ENCODE measurements at places on chromosomes 11 and 22.

GRCh38 chr11:123056835-123057491, 5.0 kb downstream of the HSPA8 start:
- no peak for DNase-seq

GRCh38 chr11:130435671-130436070, 7.3 kb upstream of the ADAMTS8 start:
- DNase-seq: no peak

DNA sequence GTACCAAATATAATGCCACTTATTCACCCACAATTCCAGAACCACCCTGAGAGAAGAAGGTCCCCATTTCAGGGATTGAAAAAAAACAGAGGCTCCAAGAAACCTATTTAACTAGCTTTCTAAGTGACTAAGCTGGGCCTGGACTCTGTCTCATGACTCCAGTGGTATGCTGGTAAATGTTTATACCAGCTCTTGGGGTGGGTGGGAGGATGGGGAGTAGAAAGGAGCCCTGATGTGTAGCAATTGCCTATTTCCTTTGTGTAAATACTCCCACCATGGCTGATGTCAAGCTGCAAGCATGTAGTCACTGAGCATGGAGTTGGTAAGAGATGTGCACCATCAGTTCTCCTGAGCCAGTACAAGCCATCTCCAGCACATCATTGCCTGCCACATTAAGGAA, 2.8 kb downstream of the PRG3 start:
- DNase-seq: no peak

- no peak for DNase-seq
Measured at GRCh38 chr22:25395915-25396314, 168.6 kb upstream of the GRK3 start.

DNA sequence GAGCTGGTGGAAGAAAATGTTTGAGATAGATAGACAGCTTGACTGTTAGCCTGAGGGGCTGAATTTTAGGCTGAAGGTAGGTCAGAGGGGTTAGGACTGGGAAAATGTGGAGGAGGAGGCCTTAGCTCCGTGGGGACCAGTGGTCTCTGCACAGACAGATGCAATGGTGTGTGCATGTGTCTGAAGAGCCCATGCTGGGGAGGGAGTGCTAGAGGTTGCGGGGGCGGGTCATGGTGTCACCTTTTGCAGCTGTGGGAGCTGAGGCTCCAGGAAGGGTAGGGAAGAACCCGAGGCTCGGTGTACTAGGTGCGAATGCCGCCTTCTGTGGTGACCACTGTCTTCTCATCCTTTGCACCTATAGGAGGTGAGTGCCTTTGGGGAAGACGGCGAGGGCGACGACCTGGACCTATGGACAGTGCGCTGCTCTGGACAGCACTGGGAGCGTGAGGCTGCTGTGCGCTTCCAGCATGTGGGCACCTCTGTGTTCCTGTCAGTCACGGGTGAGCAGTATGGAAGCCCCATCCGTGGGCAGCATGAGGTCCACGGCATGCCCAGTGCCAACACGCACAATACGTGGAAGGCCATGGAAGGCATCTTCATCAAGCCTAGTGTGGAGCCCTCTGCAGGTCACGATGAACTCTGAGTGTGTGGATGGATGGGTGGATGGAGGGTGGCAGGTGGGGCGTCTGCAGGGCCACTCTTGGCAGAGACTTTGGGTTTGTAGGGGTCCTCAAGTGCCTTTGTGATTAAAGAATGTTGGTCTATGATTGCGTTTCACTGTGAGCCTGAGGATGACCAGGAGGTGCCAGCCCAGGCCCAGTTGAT, 1.6 kb downstream of the SDF2L1 start:
- DNase-seq: no peak

- DNase-seq: no peak
Measured at GRCh38 chr22:29265929-29266328, 1.9 kb downstream of the RHBDD3 start.

- no peak for DNase-seq
Measured at GRCh38 chr11:69239641-69240040, 54.3 kb upstream of the MYEOV start.

DNA sequence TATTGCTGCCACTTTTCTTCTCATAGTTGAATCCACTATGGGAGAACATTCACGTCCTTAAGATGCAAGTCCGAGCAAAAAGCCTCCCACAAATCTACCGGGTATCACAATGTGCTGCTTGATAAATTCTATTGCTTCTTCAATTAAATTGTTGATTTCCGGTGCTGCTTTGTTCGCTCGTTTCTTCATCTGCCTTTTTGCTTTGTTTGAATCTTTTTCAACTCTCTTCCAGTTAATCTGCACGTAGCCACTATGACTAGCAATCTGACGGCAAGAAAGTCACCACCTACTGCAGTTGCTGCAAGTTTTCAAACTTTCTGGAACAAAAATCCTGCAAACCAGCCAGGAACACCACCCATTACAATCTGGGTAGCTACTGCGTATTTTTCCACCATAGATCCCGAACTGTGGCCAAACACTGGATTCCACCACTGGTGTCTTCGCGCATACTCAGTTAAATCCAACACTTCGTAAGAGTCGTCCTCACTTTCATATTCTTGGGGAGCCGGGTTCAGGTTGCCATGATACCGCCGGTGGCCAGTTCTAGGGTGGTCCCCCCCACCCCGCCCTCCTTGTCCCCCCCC, 59.1 kb downstream of the CLMP start:
- no peak for DNase-seq

DNA sequence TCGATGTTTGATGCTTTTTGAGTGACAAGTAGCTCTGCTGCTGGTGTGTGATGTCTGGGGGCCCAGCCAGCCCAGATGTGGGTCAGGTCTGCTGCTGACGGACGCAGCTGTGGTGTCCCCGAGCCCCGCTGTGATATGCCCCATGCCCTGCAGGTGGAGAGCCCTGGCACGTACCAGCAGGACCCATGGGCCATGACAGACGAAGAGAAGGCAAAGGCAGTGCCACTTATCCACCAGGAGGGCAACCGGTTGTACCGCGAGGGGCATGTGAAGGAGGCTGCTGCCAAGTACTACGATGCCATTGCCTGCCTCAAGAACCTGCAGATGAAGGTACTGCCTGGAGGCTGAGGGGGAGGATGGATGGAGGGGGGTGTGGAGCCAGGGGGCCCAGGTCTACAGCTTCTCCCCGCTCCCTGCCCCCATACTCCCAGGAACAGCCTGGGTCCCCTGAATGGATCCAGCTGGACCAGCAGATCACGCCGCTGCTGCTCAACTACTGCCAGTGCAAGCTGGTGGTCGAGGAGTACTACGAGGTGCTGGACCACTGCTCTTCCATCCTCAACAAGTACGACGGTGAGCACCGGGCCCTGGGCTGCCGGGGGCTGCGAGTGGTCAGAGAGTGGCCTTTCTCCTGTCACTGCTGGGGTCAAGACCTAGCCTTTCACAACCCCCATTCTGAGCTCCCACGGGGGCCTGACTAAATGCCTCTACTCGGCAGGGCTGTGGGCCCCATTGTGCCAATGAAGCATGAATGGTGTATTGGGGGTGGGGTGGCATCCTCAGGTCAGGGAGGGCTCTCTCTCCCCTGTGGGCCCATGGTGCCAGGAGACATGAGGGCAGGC, 7.3 kb downstream of the AIP start:
- no peak for DNase-seq

DNA sequence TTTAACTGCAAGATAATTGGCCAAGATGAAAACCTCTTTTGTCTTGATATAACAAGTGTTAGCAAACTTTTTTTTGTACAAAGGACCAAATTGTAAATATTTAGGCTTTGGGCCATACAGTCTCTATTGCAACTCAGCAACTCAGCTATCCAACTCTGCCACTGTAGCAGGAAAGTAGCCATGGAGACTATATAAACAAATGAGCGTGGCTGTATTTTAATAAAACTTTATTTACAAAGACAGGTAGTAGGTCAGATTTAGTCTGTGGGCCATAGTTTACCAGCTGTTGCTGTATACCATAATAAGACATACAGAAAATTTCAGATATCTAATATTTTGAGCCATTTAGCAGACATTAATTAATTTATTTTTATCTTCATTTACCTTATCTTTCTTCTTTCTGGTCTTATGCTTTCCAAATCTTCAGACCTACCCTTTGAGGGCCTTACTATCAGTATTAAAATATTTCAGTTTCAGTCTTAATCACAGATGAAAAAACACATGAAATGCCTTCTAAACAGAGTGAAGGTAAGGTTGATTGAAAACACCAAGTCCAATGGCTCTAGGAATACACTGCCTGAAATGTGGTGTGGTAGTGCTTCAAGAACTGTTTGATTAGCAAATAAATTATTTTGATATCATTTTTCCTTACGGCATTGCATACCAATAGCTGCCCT, 256.9 kb upstream of the CTSC start:
- no peak for DNase-seq

DNA sequence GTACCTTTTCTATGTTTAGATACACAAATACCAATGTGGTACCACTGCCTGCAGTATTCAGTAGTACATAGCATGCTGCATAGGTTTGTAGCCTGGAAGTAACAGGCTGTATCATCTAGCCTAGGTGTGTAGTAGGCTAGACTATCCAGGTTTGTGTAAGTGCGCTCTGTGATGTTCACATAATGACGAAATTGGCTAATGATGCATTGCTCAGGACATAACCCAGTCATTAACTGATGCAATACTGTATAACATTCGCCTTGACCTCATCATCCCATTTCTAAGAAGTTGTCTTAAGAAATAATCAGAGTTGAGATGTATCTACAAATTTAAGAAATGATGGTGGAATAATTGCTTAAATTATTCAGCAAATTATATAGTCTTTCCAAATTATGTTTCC, 116.0 kb upstream of the TIMP3 start:
- no peak for DNase-seq

DNA sequence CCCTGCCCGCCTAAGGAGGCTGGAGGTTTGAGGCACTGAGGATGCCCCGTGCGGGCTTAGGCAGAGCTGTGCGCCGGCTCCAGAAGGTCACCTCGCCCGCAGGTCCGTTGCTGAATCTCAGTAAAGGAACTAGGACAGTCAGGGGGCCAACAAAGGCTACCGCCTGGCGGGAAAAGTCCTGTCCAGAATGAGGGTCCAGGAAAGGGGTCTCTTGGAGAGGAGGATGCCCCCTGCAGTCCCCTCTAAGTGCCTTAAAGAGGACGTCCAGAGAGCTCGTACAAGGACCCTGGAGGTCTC, 548 bp downstream of the PVALB start:
- no peak for DNase-seq

GRCh38 chr11:116044941-116045340, 540.7 kb upstream of the CADM1 start:
- no peak for DNase-seq

DNA sequence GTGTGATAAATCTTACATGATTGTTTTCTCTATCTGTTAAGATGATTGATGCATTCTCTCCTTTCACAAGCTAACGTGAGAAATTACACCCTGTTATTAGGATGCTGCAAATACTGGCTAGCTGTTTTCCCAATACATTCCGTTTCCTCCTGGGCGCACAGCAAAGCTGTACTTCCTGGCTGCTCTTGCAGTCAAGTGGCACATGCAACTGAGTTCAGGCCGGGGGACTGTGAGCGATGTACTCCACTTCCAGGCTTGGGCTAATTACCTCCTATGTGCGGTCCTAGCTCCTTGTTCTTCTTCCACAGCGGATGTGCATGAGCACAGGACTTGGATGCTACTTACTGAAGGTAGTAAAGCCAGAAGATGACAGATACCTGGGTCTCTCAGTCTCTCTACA, 234.9 kb upstream of the SESN3 start:
- DNase-seq: no peak

GRCh38 chr11:116994195-116994594, 104.0 kb downstream of the SIK3 start:
- DNase-seq: no peak

All from effector CD8-positive, alpha-beta T cell (primary cell).